A172 (cell line): ENCODE measurements at places on chromosomes 3 and 15. TPM values are rescaled to one million over a fixed set of nuclear protein-coding genes. Genes with fewer than 3 reads are reported as not detected.

Gene ISL2
- 1.7 and 2.9 TPM in 2 replicates for total RNA-seq

Gene DISP2
- total RNA-seq, result 0.19 and 0.36 TPM in 2 replicates

DNA sequence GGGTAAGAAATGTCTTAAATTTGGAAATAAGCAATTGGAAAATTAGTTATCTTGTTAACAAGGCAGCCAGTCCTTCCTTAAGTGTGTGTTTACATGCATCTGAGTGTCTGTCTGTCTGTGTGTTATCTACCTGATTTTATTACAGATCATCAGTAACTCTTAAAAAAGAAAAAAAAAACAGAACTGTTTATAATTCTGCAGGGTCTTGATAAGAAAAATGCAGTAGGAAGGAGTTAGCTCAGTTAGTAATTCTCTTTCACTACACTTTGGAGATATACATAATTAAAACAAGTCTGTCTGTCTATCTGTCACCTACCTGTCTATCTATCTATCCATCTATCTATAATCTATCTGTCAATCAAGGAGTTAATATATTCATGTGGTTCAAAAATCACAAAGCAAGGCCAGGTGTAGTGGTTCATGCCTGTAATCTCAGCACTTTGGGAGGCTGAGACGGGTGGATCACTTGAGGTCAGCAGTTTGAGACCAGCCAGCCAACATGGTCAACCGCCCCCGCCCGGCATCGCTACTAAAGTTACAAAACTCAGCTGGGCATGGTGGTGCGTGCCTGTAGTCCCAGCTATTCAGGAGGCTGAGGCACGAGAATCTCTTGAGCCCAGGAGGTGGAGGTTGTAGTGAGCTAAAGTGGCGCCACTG is 135.5 kb upstream of the SGO1 start:
- no peak for DNase-seq

Gene MLF1
- 28.8 and 29.7 TPM in 2 replicates for total RNA-seq

DNA sequence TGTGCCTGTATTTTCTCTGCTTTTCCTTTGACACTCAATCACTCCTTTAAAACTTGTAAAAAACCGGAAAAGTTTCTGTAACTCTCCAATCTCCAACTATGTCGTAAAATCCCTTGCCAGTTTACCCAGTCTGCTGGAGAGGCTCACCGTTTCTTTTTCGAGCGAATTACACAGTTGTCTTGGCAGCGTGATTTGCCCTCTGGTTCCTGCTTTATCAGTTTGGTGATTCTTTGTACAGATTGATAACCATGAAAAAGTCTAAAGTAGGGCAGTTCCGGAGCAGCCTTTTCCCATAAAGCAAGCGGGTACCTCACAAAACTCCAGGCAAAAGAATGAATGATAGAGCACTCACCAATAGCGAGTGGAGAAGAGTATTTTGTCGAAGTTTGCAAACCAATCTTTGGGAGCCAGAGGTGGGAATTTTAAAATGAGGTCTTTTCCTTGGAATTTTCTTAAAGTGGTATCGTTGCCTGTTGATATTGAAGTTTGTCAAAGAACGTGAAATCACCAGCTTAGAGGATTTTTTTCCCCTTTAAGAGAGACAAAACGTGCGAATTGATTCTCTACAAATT is at the start of gene TTC23:
Gene TTC23, minus strand, starts transcription at position 312 of the 572 bp plus-strand sequence. CDS start 20,869 bp downstream, outside the sequence.
- peak; percentile 82 for DNase-seq

DNA sequence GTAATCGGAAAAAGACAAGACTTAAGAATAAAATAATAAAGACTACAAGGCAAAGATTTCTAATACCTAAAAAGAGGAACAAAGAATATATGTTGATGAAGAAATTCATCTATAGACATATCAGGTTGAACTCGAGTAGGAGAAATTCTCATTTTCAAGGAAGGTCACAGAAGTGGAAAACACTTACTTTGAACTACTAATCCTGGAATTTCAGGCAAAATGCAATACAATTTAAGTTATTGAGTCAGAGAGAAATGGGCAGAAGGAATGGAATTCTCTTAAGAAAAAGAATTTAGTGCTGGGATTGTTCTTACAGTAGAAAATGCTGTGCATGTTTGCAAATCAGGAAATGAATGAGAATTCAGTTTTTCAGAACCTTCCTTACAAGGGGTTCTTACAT is 135.9 kb upstream of the TGFBR2 start:
- DNase-seq, result no peak

DNA sequence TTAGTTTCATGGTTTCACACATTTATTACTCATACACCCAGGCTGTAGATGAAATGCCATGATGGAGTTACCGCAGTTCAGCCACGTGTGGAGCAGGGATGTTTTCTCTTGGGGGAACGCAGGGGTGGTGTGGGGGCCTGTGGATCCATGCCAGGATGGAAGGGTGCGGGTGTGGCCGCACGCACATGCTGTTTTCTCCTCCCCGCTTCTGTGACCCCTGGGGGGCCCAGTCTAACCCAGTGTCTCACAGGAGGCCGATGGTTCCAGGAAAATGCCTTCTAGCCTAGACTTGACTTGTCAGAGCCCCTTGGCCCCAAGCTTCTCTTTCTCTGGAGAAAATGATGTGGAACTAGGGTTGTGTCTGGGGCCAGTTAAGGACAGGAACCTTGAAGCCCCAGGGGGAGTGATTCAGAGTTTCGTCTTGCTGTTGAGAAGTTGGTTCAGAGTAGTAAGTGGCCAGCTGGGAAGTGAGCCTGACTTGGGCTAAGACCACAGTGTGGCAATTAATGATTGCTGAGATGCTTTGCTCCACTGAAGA is 240.4 kb upstream of the BHLHE40 start:
- DNase-seq, result no peak

- DNase-seq, result peak; percentile 65
Observed at GRCh38 chr15:41772720-41773331, 1.5 kb upstream of the MAPKBP1 start.

DNA sequence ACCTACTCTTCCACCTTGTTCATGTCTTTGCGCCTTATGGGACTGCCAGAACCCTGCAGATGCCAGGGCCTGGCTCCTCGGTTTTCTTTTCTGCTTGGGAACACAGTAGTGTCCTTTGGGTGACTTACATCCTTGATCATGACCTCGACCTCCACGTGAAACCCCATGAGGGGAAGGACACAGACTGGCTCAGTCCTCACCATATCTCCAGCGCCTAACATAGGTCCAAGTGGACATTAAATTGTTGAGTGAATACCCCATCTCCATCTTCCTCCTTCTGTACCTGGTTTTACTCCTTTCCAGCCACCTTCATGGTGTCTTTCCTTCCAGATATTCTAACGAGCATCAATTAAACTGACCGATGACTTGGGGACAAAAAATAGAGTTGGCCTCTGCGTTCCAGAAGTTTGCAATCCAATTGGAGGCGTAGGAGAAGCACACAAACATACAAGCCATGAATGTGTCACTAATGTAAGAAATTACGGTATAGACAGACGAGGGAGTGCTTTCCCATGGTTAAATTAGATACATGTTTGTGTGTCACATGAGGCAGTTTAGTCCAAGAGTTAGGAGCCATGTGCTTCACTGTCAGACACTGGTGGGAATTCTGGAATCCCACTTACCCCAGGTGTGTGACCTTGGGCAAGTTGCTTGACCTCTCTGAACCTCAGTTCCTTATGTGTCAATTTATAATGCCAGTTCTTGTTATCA is 907 bp upstream of the HERC1 start:
- no peak for DNase-seq

Gene STOML1
- 14.6 and 26.8 TPM in 2 replicates for total RNA-seq

DNA sequence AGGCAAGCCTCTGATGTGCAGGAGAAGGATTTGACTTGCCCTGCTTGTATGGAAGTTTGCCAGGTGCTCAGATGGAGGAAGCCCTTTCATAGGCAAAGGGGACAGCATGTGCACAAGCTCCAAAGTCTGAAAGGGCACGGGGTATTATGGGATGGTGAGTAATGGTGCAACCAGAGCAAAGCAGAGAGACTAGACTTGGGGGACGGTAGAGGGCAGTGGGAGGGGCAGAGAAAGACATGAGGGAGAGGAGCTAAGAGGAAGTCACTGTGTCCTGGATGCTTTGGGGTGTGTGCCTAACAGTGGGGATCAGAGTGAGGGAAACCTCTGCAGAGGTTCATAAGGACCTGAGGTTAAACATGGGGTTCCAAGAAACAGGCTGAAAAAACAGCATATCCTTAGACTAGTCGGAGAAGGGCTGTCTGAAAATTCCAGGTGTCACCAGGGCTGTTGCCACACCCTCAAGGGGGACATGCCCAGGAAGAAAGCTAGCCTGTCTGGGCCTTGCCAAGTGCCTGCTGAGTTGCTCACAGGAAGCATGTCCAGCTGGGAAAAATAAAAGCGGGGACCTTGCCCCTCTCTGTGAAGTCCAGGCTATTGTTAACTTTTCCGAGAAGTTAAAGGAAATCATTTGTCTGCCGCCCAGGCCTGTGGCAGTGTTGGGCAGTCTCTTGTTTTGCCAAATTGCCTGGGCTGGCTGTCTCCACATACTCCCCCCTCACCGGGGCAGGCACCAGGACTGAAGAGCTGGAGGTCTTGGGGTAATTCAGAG is 47.1 kb downstream of the HRH1 start:
- peak; percentile 88 for DNase-seq

Gene ATP10A
- total RNA-seq, result not detected in 2 replicates

- DNase-seq, result no peak
Observed at GRCh38 chr15:67267440-67267839, 12.9 kb downstream of the IQCH start.

DNA sequence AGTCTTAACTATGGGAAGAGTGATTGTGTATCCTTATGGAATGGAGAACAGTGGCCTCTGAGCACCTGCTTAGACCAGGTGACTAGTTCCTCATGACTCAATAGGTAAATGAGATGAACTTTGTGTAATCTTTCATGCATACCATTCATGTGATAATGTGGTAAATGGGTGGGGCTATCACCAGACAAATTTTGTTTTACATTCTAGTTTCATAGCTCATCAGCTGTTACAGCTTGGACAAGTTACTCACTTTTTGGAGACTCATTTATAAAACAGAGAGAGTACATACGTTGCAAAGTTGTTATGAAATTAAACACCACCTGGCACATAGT is 103.7 kb upstream of the TGFBR2 start:
- DNase-seq, result peak; percentile 28

DNA sequence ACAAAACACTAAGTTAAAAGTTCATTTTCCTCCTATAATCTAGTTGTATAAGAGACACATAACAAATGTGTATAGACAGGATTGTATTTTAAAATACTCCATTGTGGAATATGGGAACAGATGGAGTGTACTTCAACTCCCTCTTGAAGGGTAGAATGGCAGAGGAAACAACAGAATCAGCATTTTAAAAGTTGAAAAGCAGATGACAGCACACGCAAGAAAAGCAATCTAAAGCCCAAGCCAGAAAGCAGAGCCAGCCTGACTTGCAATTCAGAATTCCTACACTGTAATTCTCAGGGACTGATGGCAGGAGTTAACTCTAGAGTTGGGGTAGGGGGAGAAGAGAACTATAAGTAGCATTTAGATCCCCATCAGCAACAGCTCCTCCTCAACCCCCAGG is 22.8 kb downstream of the MORC1 start:
- DNase-seq, result no peak

DNA sequence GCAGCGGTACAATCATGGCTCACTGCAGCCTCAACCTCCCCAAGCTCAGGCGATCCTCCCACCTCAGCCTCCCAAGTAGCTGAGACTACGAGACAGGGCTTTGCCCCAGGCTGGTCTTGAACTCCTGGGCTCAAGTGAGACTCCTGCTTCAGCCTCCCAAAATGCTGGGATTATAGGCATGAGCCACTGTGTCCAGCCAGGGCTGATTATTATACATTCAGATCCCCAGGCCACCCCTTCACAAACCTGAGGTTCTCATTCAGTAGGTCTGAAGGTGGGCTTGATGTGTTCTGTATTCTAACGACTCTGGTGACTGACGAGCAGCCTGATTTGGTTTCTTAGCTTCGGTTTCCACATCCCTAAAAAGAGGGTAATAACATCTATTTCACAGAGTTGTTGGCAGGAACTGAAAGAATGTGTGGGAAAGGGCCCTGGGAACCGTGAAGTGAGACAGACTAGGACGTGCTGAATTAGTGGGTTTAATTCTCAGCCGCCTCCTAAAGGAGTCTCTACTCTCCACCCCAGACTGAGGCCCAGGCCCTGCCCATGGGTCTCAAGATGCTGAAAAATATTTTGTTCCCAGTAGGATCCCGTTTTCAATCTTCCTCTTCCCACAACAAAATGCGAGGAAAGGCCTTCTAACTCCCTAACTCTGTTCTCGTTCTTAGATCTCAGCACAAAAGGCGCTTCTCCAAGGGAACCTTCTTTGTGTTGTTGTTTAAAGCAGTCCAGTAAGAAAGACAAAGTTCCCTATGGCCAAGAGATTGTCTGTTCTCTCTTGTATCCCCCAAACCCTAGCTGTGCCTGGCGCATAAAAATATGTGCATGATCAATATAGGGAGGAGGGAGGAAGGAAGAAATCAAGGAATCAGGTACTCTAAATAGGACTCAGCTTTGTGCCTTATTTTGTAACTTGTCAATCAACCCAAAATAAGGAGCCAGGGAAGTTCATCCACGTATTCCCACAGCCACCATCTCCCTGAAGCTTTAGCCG is 210.0 kb upstream of the TOPAZ1 start:
- DNase-seq, result no peak

DNA sequence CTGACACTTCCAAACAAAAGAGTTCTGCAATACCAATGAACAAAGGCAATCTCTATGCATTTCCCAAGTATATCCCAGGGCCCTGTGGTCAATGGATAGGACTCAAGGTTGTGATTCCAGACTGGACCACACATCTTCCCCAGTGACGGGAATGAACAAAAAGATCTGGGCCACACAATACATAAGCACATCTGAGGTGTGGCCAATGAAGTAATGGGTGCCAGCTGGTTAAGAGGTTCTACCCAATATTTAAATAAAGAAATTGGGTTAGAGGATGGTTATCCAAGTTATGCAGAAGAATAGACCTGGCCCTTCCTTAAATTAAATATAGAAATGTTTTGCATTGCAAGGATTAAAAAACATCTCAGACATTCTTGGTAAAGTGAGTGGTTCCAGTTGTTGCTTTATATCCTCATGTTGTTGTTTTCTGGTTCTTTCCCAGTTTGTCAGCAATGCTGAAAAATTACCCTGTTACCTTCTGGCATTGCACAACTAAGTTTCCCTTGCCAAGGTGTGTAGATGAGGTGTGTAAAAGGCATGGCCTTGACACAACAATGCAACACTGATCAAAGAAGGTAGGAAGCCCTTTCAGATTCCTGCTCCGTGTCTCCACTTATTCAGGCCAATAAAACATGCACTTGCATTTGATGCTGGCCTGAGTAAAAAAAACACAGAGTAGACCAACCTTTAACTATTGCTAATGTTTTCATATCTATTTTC is 86.5 kb downstream of the PRICKLE2 start:
- DNase-seq, result no peak
